ENCODE measurements at places on chromosomes 5 and 9.

- DNase-seq = no peak
Observed at GRCh38 chr5:113053511-113053995, 77.0 kb downstream of the DCP2 start.

DNA sequence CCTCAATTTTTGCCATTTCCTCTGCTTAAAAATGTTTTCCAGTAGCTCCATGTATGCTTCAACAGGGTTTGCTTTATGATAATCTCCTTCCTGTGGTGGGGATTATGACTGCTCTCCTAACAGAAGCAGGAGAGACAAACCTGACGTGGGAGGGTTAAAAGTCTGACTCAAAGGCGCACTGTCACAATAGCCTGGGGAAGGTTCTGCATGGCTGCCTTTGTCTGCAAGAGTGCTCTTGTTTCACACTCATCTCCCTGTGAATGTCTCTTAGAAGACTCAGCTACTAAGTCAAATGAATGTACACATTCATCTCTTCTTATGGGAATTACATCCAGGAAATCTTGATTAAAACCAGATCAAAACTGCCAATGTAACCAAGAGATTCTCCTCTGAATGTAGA is 90.9 kb upstream of the MTAP start:
- peak; percentile 4 for DNase-seq

DNA sequence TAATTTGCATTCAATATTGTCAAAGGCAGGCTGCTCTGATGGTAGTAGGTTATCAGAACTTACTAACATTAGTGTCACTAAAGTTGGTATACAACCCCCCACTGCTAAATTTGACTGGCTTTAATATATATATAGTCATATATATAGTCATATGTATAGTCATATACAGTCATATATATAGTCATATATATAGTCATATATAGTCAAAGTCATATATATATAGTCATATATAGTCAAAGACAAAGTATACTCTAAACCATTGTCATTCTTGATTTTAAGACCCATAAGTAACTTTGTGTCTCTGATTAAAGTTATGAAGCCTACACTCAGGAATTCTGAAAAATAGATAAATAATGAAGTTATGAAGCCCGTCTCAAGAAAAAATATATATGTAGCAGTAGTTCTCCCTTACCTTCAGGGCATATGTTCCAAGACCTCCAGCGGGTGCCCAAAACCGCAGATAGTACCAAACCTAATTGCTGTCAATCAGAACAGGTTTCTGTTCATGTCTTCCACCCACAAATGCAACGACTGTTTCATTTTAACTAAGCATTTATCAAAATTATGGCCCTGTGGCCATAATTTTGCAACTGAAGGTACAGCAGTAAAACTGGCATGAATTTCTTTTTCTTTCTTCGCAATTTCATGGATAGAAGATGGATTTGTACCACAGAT is 40.1 kb downstream of the TRPM6 start:
- no peak for DNase-seq

- no peak for DNase-seq
Observed at GRCh38 chr5:133406208-133406976, 205.9 kb downstream of the FSTL4 start.

- DNase-seq = no peak
Observed at GRCh38 chr9:90860382-90860781, 58.8 kb downstream of the SYK start.

GRCh38 chr5:141734501-141735229 is 52.6 kb upstream of the ARAP3 start:
- peak; percentile 71 for DNase-seq

DNA sequence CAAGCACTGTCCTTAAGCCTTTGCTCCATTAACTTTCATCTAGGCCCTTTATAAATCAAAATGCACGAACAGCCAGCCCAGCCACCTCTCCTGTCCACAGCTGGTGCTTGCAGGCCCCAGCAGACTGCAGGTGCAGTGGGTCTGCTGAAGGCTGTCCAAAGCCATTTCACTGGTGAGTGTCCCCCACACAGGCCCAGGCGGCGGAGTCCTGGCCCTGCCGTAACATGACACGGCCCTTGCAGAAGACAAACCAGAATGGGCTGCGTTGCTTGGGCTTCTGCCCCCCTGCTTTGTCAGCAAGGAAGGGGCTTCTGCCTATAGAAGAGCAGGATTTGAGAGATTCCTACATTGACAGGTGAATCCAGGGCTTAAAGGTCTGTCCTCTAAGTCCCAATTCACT is 188.6 kb downstream of the NR3C1 start:
- DNase-seq = no peak

GRCh38 chr9:21153336-21154017 is 11.8 kb upstream of the IFNW1 start:
- DNase-seq = no peak

- DNase-seq = no peak
Observed at GRCh38 chr9:99870126-99870525, 36.3 kb upstream of the STX17 start.

- no peak for DNase-seq
Observed at GRCh38 chr5:88676637-88677375, 206.2 kb downstream of the MEF2C start.

GRCh38 chr5:373710-374602 is 52.4 kb downstream of the AHRR start:
- DNase-seq = no peak

DNA sequence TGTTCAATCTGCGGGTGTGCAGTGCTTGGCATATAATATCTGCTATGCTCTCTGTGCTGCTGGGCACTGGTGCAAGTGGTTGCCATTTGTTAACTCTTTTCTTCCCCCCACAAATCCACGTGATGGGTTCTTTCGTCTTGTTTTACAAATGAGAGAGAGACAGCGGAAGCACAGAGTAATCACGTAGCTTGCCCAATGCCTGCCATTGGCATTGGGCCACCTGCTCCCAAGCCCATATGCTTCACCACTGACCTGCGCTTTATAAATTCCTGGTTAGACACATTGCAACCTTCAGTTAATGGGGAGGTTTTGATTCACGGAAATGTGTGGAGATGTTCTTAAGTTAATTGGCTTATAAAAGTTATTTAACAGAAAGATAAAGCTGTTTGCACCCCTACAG is 194.8 kb upstream of the ADAMTS16 start:
- no peak for DNase-seq

Data from SJCRH30 (cell line).